ENCODE measurements at places on chromosomes 5 and 9.

DNA sequence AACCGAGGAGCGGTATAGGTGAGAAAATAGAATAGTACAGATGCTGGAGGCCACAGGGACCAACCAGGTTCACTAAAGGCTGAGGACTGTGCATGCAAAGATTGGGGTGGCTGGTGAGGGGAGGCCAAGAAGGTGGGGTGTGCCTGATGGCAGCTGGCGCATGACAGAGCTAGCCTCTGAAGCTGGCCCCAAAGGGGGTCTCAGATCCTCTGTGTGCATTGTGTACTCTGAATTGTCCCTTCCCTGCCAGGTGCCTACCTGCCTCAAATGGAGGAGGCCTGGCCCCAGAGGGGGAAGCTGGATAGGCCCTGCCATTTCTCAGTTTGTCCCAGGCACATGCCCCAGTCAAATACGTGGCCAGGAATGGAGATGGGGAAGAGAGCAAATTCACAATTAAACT lies 63.1 kb downstream of the CRB2 start:
- no peak for DNase-seq

DNA sequence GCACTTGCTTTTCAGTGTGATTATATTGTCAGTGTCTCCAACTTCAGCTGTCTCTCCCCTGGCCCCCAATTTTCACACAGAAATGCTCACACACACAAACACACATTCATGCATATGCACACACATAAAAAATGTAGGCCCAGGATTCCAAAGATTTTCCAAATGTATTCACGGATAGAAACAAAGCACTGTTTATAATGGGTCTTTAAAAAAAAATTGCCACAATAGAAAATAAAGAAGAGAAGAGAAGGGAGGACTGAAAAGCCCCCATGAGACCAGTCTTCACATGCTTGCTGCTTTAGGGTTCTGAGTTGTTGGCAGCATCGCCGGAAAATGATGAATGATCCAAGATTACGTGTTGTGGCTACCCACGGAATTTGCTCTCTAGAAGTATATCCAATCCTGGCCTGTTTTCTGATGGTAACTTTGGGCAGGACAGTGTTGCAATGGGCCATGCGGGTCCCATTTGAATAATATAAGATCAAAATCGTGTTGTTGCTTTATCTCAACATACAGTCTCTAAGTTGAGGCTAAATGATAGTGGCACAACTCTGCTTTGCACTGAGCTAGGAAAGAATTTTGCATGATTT lies 36.2 kb upstream of the ACO1 start:
- no peak for DNase-seq

DNA sequence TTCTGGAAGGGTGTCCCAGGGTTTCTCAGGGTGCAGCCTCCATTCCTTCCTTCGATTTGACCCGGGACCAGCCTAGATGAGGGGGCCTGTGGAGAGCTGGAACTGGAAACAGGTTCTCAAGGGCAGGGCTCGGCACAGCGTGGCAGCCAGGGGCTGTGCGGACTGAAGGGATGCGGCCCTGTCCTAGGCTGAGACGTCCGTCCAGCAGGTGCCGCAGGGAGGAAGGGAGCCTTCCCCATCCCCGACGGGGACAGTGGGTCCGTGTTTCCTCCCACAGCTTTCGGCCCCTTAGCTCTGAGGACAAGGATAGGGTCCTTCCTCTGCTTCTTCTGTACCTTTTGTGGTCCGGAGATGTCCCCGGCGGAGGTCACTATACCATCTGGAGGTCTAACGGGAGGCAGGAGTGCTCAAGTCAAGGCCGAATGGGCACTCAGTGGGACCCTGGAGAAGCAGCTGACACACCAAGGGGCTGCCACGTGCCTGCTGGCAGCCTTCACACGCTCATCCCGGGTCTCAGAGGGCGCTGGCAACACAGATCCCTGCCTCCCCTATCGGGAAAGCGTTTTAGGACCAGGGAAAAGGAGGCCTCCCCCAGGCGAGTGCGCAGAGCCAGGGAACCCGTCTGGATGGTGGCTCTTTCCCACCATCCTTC lies 49.9 kb downstream of the USP20 start:
- DNase-seq: peak; percentile 37

DNA sequence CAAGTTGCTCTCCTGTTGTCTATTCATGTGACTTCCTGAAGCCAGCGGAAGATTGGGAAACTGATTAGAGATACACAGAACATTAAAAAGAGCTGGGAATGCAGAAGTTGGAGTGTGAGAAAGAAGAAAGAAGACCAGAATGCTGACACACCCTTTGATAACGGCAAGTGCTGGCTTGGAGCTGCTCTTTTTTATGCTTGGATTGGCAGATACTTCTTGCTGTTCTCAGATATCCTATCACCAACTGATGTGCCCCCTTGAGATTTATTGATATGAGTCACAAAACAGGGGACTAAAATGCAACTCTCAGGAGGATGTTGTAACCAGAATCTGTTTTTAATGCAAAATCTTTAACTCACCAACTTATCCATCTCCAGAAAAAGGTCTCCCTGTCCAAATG lies 56.0 kb upstream of the ASTN2 start:
- DNase-seq: no peak

DNA sequence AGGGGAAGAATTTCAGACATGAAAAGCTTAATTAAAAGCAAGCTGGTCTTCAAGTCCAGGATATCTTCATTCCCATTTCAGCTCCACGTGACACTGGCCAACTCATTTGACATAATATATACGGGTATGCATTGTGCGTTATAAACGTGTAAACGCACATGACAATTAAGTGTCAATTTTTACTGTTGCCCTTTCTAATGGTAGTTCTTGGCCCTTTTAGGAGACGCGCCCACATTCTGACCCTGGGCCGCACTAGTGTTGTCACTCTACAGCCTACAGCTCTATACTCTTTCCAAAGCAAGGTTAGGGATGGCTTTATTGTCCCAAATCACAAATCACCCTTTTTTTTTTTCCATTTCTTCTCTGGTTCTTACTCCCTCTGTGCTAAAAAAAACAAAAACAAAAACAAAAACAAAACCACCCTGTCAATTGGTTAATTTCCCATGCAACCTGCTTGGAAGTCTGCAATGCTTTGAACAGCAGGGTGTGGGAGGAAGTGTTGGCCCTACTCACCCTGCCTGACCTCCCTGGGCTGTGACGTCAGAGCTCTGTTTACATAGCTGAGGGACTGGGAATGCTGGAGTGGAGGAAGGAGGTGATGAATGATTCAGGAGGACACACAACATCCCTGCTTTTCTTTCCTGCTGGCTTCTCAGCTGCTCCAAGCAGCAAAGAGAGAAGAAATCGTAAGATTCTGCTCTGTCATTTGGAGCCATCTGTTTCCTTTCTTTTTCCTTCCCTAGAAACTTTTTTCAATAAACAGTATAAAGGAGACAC lies 19.3 kb downstream of the RFK start:
- DNase-seq: no peak

DNA sequence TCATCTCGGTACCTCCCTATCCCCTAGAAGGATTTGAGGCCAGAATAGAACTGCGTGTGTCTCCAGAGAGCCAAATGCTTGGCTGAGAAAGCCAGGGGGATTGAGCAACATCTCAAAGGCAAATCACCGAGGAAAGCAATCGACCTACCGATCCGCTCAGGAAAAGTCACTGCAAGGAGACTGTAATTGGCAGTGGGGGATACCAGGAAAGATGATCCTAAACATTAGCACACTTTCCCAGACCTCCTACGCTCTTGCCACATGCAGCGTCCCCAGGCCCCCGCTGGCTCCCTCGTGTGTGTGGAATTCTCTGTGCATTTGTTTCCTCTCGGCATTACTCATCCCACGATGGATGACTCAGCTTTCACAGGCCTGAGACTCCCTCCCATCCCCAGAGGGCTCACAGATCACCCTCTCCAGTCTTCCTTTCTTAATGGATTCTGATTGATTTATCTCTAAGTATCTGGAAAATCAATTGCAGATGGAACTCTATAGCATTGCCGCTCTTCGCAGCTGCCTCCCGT lies 82.2 kb upstream of the ICE1 start:
- no peak for DNase-seq

DNA sequence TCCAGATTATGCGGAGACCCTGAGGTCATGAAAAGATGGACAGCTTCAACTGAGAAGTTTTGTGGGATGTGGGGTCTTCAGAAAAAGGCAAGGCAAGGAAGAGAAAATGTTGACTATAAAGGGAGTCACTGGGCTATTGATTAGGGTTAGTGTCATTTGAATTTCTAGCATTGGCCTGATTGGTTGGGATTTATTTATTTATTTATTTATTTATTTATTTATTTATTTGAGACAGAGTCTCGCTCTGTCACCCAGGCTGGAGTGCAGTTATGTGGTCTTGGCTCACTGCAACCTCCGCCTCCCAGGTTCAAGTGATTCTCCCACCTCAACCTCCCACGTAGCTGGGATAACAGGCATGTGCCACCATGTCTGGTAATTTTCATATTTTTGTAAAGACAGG lies 279.7 kb downstream of the NTRK2 start:
- DNase-seq: no peak

- no peak for DNase-seq
Observed at GRCh38 chr9:136007934-136008692, 46.9 kb upstream of the UBAC1 start.

- no peak for DNase-seq
Observed at GRCh38 chr5:96969366-96969765, 33.5 kb downstream of the LNPEP start.

All from CD8-positive, alpha-beta memory T cell (primary cell).